ENCODE measurements at places on chromosomes 2 and 18. TPM values are rescaled to one million over a fixed set of nuclear protein-coding genes. Genes with fewer than 3 reads are reported as not detected.

FNDC4 gene
- polyA plus RNA-seq: 10.5 TPM

- no peak for DNase-seq
These were observed 115.2 kb downstream of the ZNF236 start for GRCh38 chr18:76937597-76937996.

TMEM37 gene
- 7.8 TPM for polyA plus RNA-seq

SERPINB11 gene
- polyA plus RNA-seq: not detected

GRCh38 chr18:44231936-44232335 lies 448.8 kb upstream of the SETBP1 start:
- DNase-seq: no peak

EML6 gene
- polyA plus RNA-seq: 1.4 TPM

DNA sequence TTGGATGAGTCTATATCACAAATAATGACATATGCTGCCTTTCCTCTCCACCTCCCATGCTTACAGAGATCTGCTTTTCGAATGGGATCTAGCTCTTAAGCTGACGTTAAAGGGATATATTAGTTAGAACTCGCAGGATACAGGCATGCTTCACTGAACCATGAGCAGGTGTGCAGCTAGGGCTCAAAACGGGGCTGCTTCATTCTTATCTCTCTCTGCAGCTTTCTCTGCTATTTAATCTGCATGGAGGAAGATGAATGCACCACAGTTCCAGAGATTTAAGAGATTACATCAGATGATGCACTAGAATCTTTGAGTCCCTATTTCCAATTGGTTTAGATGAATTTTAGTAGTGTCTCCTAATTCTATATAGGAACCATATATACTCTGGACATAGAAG lies 327.0 kb downstream of the RAD51AP2 start:
- DNase-seq: no peak

All from urinary bladder (tissue), 4 donors.